Naive thymus-derived CD8-positive, alpha-beta T cell (primary cell): ENCODE measurements at places on chromosomes 12 and 14. TPM values are rescaled to one million over a fixed set of nuclear protein-coding genes. Genes with fewer than 3 reads are reported as not detected.

GRCh38 chr12:538731-539539 lies 79.2 kb downstream of the B4GALNT3 start:
- peak overlapping the region; percentile 86 for H3K27ac ChIP-seq
- peaks cover 35% of the 10 kb centered on the region for H3K27me3 ChIP-seq
- H3K36me3 ChIP-seq: no peaks in the 10 kb centered on the region
- DNase-seq: no peak
- H3K4me1 ChIP-seq: peaks cover 29% of the 10 kb centered on the region

- H3K27ac ChIP-seq: no peak overlapping the region
- no peaks in the 10 kb centered on the region for H3K36me3 ChIP-seq
- no peaks in the 10 kb centered on the region for H3K4me1 ChIP-seq
- no peak for DNase-seq
- H3K4me3 ChIP-seq: no peak overlapping the region
Observed at GRCh38 chr12:18853570-18854366, 115.8 kb downstream of the CAPZA3 start.

GRCh38 chr14:103328941-103329340 lies 5.1 kb upstream of the EIF5 start:
- no peak overlapping the region for H3K27ac ChIP-seq
- H3K4me3 ChIP-seq: no peak overlapping the region
- peaks cover under 1% of the 10 kb centered on the region for H3K36me3 ChIP-seq
- DNase-seq: no peak

DNA sequence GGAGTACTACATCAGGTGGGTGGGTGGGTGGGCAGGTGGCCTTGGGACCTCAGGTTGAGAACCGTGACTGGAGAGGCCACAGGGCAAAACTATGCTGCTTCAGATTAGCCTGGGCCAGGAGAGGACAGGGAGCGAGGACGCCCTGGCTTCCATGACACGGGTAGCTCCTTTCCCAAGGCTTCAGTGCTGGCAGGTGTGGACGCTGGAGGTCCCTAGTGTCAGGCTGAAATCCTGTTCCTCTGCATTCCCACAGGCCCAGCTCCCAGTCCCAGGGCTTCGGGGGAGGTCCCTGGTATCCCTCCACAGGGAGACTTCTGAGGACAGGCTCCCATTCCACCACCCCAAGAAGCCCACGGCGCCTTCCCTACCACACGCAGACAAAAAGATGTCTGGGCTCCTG lies 31.6 kb downstream of the CCDC92 start:
- H3K27me3 ChIP-seq: no peaks in the 10 kb centered on the region
- no peak for DNase-seq
- peaks cover 30% of the 10 kb centered on the region for H3K4me1 ChIP-seq

- no peak overlapping the region for H3K4me3 ChIP-seq
- DNase-seq: no peak
- no peaks in the 10 kb centered on the region for H3K4me1 ChIP-seq
Observed at GRCh38 chr12:93751864-93752610, 74.9 kb downstream of the CRADD start.

DNA sequence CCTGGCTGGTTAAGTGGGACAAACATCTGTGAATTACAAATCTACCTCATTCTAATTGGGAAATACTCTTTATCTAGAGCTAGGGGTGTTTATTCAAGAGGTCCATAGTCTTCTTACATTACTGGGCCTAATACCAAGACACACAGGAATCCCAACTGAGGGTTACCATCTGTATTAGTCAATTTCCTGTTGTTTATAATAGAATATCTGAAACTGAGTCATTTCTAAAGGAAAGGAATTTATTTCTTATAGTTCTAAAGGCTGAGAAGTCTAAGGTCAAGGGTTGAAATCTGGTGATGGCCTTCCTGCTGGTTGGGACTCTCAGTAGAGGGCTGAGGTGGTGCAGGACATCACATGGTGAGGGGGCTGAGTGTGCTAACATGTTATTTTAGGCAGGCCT lies 36.0 kb downstream of the RTRAF start:
- no peak for DNase-seq
- no peak overlapping the region for H3K27ac ChIP-seq
- H3K4me3 ChIP-seq: no peak overlapping the region
- peaks cover 16% of the 10 kb centered on the region for H3K4me1 ChIP-seq
- no peaks in the 10 kb centered on the region for H3K36me3 ChIP-seq
- no peaks in the 10 kb centered on the region for H3K27me3 ChIP-seq

GRCh38 chr12:50563434-50563787 lies 58.6 kb downstream of the DIP2B start:
- no peak overlapping the region for H3K27ac ChIP-seq
- H3K4me3 ChIP-seq: no peak overlapping the region
- DNase-seq: no peak
- H3K27me3 ChIP-seq: no peaks in the 10 kb centered on the region

DNA sequence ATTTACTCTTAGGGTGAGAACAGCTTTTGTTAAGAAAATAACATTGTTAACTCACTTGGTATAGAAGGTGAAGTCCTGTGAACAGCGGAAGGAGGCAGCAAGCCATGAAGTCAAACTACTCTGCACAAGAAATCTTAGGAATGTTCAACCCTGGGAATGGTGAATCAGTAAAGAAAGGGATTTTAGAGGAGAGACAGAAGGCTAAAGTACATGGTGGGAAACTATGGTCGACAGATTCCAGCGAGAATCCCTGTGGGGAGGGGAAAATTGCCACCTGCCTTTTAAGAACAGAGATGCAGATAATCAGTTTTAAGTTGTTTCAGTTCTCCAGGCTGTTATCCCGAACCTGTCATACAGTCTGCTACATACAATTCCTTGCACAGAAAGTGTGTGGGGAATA lies 63.2 kb upstream of the PTPRR start:
- H3K4me3 ChIP-seq: no peak overlapping the region
- no peaks in the 10 kb centered on the region for H3K4me1 ChIP-seq
- H3K27me3 ChIP-seq: peaks cover 3% of the 10 kb centered on the region
- DNase-seq: no peak

- H3K4me1 ChIP-seq: peaks cover 17% of the 10 kb centered on the region
- no peaks in the 10 kb centered on the region for H3K27me3 ChIP-seq
- no peaks in the 10 kb centered on the region for H3K36me3 ChIP-seq
Observed at GRCh38 chr12:89821896-89822295, 113.3 kb upstream of the ATP2B1 start.

GRCh38 chr12:22787557-22787956 lies 162.6 kb downstream of the ETNK1 start:
- DNase-seq: no peak
- H3K4me3 ChIP-seq: no peak overlapping the region
- no peaks in the 10 kb centered on the region for H3K4me1 ChIP-seq
- H3K27ac ChIP-seq: no peak overlapping the region
- H3K36me3 ChIP-seq: no peaks in the 10 kb centered on the region

GRCh38 chr12:112112409-112113133 lies 4.0 kb upstream of the NAA25 start:
- no peaks in the 10 kb centered on the region for H3K36me3 ChIP-seq
- H3K27me3 ChIP-seq: no peaks in the 10 kb centered on the region
- peaks cover 20% of the 10 kb centered on the region for H3K4me1 ChIP-seq
- H3K27ac ChIP-seq: no peak overlapping the region
- H3K4me3 ChIP-seq: no peak overlapping the region

DNA sequence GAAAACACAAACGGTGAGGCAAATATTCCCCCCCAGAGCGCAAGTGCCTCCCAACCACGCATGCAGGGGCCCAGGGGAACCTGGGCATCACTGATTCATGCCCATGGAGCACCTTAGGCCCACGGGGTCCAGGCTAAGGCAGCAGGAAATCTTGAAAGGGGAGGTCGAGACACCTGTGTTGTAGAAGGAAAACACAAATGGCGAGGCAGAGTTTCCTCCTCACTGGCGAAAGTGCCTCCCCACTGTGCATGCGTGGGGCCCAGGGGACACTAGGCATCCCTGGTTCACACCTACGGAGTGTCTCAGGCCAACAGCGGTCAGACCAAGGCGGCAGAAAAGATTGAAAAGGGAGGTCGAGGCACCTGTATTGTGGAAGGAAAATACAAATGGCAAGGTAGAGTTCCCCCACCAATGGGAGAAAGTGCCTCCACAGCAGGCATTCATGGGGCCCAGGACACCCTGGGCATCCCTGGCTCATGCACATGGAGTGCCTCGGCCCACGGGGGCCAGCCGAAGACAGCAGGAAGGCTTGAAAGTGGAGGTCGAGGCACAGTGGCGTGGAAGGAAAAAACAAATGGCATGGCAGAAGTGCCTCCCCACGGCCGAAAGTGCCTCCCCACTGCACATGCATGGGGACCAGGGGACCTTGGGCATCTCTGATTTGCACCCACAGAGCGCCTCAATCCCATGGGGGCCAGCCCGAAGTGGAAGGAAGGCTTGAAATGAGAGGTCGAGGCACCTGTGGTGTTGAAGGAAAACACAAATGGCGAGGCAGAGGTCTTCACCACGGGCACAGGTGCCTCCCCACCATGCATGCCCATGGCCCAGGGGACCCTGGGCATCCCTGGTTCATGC lies 368.8 kb downstream of the ALG10 start:
- no peaks in the 10 kb centered on the region for H3K36me3 ChIP-seq
- H3K27me3 ChIP-seq: peaks cover 30% of the 10 kb centered on the region
- no peak overlapping the region for H3K27ac ChIP-seq
- DNase-seq: no peak
- H3K4me3 ChIP-seq: no peak overlapping the region
- H3K4me1 ChIP-seq: no peaks in the 10 kb centered on the region

- DNase-seq: no peak
- no peak overlapping the region for H3K4me3 ChIP-seq
- peaks cover 100% of the 10 kb centered on the region for H3K27me3 ChIP-seq
- H3K27ac ChIP-seq: no peak overlapping the region
- peaks cover 3% of the 10 kb centered on the region for H3K36me3 ChIP-seq
Observed at GRCh38 chr12:57623385-57623784, 9.6 kb downstream of the B4GALNT1 start.

DNA sequence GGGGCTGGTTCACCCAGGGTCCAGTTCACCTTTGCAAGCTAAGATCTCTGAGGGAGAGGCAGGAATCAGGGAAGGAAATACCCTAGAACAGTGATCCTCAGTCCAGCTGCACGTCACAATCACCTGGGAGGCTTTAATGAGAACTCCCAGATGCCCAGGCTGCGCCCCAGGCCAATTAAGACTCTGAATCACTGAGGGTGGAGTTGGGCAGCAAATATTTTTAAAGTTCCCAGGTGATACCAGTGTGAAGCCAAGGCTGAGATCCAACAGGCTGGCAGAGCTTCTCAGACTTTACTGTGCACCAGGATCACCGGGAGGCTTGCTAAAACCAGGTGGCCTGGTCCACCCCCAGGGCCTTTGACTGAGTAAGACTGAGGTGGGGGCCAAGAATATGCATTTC lies 23.8 kb downstream of the MYL2 start:
- no peak for DNase-seq
- no peaks in the 10 kb centered on the region for H3K36me3 ChIP-seq
- no peak overlapping the region for H3K4me3 ChIP-seq

GRCh38 chr12:66063916-66064315 lies 66.6 kb downstream of the LLPH start:
- no peak for DNase-seq
- H3K36me3 ChIP-seq: no peaks in the 10 kb centered on the region
- H3K27ac ChIP-seq: no peak overlapping the region
- no peak overlapping the region for H3K4me3 ChIP-seq

DNA sequence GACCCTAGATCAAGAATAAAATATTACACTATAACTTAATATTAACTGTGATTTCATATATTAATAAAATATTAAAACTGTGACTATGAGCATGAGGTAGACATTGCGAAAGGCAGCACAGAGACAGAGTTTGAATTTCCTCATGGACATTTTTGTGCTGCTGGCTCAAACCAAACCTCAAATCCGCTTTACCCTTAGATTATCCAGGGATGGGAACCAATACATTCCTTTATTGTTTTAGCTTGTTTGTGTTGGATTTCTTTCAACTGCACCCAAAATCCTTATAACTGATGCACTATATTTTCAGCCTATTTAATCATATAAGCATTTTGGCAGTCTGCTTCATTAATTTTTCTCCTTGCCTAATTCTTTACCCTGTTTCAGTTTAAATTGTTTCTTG lies 436.7 kb downstream of the ATP23 start:
- H3K27me3 ChIP-seq: peaks cover 32% of the 10 kb centered on the region
- no peak overlapping the region for H3K27ac ChIP-seq
- H3K4me3 ChIP-seq: no peak overlapping the region

- H3K36me3 ChIP-seq: peaks cover 6% of the 10 kb centered on the region
- peak within 1 kb of the TSS; percentile 86 for H3K4me3 ChIP-seq
- no peak within 1 kb of the TSS for H3K27ac ChIP-seq
- peaks cover 12% of the 10 kb centered on the region for H3K4me1 ChIP-seq
Observed at GRCh38 chr14:61812347-61813095, 50.3 kb downstream of the SNAPC1 start.

DNA sequence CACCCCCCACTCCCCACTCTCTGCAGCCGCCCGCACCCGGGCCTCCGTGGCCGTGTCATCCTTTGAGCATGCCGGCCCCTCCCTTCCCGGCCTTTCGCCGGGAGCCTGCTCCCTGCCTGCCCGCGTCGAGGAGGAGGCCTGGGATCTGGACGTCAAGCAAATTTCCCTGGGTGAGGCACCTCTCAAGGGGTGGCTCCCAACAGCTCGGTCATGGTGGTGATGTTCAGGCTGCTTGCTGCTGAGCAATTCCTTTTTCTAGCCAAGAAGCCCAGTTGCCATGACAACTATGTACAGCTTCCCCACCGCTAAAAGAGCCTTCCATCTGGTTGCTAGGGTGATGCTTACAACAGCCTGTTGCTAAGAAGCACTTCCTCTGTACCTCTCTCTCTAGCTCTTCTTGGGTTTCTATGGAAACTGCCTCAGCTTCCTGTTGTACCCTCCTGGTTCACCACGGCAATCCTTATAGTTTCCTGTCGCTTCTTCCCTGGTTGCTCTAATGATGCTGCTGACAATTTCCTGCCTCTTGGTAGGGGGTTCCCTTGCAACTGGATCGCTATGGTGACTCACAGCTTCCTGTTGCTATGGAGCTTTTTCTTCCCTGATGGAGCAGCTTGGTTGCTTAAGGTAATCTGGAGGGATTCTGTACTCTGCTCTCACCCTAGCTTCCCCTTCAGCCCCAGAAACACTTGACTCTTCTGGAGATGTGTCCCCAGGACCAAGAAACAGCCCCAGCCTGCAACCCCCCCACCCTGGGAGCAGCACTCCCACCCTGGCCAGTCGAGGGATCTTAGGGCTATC lies 11.0 kb downstream of the ZNF219 start:
- H3K4me1 ChIP-seq: peaks cover 30% of the 10 kb centered on the region
- DNase-seq: peak; percentile 96
- peaks cover 3% of the 10 kb centered on the region for H3K27me3 ChIP-seq
- no peaks in the 10 kb centered on the region for H3K36me3 ChIP-seq
- H3K27ac ChIP-seq: peak overlapping the region; percentile 97

LRRC10 gene
- not detected for total RNA-seq

MIP gene
- total RNA-seq: not detected

LMO3 gene
- total RNA-seq: not detected

SH2B3 gene
- 12.8 TPM for total RNA-seq

RPS6KA5 gene
- total RNA-seq: 23.2 TPM

SYT10 gene
- not detected for total RNA-seq

BCL11B gene
- total RNA-seq: 209 TPM

INHBC gene
- 0.19 TPM for total RNA-seq

KRT73 gene
- 10.0 TPM for total RNA-seq

YEATS4 gene
- 18.0 TPM for total RNA-seq
